ENCODE measurements at places on chromosomes 5 and 9. TPM values are rescaled to one million over a fixed set of nuclear protein-coding genes. Genes with fewer than 3 reads are reported as not detected.

The ZBTB26 gene
- 6.3 TPM for total RNA-seq

The PDLIM4 gene
- total RNA-seq = 8.0 TPM

- peaks cover 3% of the 10 kb centered on the region for H3K36me3 ChIP-seq
- H3K4me3 ChIP-seq = no peak overlapping the region
- no peaks in the 10 kb centered on the region for H3K27me3 ChIP-seq
- H3K27ac ChIP-seq = no peak overlapping the region
These were observed 20.1 kb downstream of the SREK1 start for GRCh38 chr5:66164044-66164790.

The TSSK1B gene
- total RNA-seq = not detected

DNA sequence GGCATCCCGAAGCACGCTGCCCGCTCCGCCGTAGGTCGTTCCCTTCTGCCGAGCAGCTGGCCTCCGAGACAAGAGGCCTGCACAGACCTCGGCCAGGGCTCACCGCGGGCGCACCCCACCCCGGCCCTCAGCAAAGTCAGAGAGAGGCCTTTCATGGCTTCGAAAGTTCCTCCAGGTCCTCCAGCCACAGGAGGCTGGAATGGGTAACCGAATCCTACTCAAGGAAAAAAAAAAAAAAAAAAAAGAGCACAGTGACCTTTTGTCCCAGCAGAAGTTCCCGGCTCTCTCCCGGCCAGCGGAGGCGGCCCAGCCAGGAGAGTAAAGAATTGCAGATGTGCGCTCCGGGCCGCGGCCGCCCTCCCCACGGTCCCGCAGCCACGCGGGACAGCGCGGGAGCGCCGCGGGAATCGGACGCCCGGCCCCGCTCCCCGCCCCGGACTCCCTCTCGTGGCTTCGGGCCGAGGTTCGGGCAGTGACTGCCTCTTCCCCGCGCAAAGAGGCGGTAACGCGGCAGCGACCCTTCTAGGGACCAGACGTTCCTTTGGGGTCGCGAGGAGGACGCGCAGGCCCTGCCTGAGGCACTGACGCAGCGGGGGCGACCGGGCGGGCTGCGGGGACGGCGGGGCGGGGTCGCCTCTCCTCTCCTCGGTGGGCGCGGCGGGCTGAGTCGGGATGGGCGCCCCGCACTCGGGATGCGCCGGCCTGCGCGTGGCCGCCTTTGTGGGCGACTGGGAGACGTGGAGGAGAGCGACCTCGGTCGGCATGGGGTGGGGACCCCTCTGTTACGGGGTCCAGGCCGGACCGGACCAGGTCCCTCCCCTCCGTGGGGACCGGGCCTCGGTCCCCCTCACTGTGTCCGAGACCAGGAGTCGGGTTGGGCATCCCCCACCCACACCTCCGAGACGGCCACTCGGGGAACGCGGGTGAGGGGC, 754 bp downstream of the GFPT2 start:
- no peaks in the 10 kb centered on the region for H3K36me3 ChIP-seq
- H3K4me1 ChIP-seq = peaks cover 5% of the 10 kb centered on the region
- H3K27me3 ChIP-seq = peaks cover 39% of the 10 kb centered on the region
- DNase-seq = no peak
- H3K4me3 ChIP-seq = peak overlapping the region; percentile 73

GRCh38 chr9:115922444-115922843, 231.1 kb upstream of the PAPPA start:
- H3K4me1 ChIP-seq = no peaks in the 10 kb centered on the region
- no peak for DNase-seq

GRCh38 chr5:98458726-98459125, 314.7 kb upstream of the RGMB start:
- H3K4me3 ChIP-seq = no peak overlapping the region
- DNase-seq = no peak
- no peaks in the 10 kb centered on the region for H3K27me3 ChIP-seq
- no peak overlapping the region for H3K27ac ChIP-seq
